ENCODE measurements at places on chromosomes 16 and 17.

- DNase-seq = no peak
Measured at GRCh38 chr16:79411805-79412204, 188.7 kb downstream of the MAF start.

DNA sequence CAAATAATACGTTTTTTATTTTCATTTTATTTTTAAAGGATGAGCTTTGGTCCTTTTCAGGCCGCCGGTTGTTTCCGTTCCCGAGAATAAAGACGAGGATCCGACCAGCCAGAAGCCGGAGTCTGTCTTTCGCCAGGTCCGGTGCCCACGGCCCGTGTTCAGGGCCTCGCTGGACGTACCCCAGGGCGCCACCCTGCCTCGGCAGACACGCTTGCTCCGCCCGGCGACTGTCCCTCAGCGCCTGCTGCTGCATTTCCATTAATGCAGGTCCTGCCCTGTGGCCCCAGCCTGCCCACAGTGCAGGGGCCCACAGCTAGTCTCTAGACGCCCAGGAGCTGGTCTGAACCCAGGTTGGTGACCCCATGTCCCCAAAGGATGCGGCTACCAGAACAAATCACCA, 15.6 kb downstream of the METRNL start:
- no peak for DNase-seq

- no peak for DNase-seq
Measured at GRCh38 chr17:9443811-9444210, 131.8 kb downstream of the STX8 start.

DNA sequence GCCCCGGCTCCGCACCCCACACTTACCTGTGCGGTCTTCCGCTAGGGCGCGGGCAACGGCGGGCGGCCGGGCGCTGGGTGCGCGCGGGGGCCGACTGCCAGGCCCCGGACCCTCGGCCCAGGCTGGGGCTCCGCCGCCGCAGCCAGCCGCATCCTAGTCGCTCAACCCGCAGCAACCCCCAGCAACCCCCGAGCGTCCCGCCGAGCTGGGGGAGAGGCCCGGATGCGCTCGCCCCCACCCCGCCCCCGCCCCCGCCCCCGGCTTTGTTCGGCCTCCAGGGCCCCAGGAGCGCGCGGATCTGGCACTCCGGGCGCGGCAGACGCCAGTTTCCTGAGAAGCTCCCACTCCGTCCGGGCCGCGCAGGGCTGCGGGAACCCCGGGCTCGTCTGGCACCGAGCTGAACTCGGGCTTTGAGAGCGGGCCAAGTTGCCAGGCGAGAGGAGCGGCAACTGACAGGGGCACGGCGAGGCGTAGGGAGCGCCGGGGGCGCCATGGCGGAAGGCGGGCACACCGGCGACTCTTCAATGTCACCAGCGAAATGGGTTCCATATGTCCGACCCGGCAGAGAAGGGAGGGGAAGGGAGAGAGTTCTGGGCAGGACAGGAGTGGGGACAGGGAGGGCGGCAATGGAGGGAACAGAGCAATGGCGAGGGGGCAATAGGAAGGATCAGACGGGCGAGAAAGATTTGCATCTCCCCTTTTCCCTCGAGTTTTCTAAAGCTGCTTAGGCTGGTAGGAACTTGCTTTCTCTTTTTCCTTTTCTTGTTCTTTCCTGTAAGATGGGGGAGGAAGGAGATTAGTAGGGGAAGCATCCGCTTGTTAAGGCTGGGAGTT, 13.7 kb downstream of the HOXB4 start:
- DNase-seq = no peak

DNA sequence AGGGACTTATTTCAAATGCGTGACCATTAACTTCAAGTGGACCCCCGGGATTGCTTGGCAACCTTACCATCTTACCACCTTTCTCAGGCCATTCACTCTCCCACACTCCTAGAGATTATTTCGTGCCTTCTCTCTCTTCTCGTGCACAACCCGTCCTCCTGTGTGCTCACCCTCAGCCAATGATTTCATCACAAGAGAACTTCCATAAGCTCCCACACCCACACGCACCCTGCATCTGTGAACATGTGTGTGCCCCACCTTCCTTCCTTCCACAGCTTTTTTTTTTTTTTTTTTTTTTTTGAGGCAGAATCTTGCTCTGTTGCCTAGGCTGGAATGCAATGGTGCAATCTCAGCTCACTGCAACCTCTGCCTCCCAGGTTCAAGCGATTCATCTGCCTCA, 27.4 kb upstream of the CDH3 start:
- no peak for DNase-seq

GRCh38 chr17:21252796-21253645, at the start of gene NATD1:
TSS of gene NATD1 (minus strand) at chr17:21253410. CDS start at chr17:21253264, 146 bp downstream.
- DNase-seq = peak; percentile 83

GRCh38 chr17:41730479-41730878, 4.0 kb downstream of the HAP1 start:
- no peak for DNase-seq

- DNase-seq = peak; percentile 41
Measured at GRCh38 chr17:37802712-37803416, 58.0 kb upstream of the HNF1B start.

DNA sequence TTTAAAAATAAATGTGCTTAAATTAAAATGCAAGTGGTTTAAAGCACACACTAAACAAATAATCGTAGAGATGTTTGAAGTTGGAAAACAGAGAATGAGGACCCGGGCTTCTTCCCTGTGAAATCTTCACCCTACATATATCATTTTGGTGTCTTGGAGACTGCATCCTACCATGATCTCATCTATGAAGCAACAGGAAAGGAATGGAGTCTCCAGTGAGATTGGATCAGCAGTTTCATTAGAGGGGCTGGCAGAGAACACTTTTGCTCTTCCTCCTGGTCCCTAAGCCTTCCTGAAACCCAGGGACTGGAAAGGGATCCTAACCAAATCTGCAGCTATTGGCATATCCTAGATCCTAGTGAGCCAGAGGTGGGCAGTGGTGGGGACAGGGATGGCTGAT, 85.0 kb downstream of the GRIN2A start:
- DNase-seq = no peak

GRCh38 chr16:66399930-66400329, 27.2 kb upstream of the BEAN1 start:
- no peak for DNase-seq

GRCh38 chr17:50843150-50843905, 7.9 kb downstream of the WFIKKN2 start:
- DNase-seq = no peak

DNA sequence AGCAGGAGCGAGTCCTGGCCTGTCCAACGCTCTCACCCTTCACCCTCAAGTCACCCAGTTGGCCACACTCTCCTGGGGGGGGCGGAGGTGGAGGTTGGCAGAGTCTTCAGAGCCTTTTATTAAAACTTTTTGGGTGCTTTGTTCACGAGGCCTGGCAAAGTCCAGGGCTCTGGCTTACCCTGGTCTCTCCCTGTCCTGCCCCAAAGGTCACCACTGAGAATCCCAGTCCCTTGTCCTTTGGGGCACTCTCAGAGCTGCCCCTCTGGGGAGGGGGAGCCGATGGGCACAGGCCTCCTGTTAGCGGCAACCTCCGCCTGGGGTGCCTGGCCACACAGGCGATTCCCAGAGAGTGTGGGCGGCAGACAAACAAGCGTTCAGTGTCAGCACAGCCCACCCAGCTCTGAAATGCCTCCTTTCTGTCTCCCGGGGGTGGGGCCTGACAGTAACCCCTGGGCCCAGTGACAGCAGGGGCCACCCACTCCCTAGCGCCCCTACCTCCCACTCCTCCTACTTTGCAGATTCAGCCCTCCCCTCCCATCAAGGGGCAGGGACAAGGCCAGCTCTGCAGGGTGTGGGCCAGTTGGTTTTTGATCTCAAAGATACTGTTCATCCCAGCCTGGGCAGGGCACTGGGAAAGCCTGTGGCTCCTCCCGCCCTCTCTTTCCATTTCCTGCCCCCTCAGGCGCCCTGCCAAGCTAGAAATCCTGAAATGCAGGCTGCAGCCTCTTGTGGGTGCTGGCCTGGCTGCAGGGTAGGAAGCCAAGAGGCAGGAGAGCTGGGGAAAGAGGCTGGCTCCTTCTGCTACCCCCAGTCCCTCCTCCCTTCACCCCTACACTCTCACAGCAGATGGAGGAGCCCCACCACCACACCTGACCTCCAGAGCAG, 36.6 kb upstream of the EMP2 start:
- peak; percentile 68 for DNase-seq

GRCh38 chr16:85908444-85908843, 9.5 kb downstream of the IRF8 start:
- no peak for DNase-seq

- no peak for DNase-seq
Measured at GRCh38 chr16:11621539-11621919, 34.8 kb upstream of the LITAF start.
